Endodermal cell (in vitro differentiated cells): ENCODE measurements at places on chromosomes 3 and 15. TPM values are rescaled to one million over a fixed set of nuclear protein-coding genes. Genes with fewer than 3 reads are reported as not detected.

- H3K27me3 ChIP-seq = no peaks in the 10 kb centered on the region
- H3K4me3 ChIP-seq = no peak overlapping the region
- no peaks in the 10 kb centered on the region for H3K4me1 ChIP-seq
- H3K36me3 ChIP-seq = no peaks in the 10 kb centered on the region
- DNase-seq = no peak
Observed at GRCh38 chr3:174331095-174331800, 527.9 kb upstream of the NAALADL2 start.

DNA sequence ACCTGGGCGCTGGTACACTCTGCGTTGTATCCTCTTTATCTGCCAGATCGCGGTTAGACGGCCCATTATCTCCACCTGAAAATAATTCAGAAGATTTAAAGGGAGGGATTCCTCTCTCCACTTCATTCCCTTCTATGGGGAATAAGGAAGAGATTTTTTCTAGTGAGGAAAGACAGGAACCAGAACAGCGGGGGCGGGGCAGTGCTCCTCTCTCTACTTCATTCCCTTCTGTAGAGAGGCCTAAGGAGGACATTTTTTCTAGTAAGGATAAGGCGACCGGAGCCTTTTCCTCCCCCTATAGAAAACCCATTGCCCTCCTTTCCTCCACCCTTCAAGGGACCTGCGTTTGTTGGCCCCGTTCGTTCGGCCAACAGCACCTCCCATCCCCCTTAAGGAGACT, 8.3 kb upstream of the LIPH start:
- no peak overlapping the region for H3K27ac ChIP-seq
- no peaks in the 10 kb centered on the region for H3K36me3 ChIP-seq
- no peak overlapping the region for H3K4me3 ChIP-seq
- DNase-seq = no peak
- no peaks in the 10 kb centered on the region for H3K27me3 ChIP-seq
- H3K4me1 ChIP-seq = no peaks in the 10 kb centered on the region

DNA sequence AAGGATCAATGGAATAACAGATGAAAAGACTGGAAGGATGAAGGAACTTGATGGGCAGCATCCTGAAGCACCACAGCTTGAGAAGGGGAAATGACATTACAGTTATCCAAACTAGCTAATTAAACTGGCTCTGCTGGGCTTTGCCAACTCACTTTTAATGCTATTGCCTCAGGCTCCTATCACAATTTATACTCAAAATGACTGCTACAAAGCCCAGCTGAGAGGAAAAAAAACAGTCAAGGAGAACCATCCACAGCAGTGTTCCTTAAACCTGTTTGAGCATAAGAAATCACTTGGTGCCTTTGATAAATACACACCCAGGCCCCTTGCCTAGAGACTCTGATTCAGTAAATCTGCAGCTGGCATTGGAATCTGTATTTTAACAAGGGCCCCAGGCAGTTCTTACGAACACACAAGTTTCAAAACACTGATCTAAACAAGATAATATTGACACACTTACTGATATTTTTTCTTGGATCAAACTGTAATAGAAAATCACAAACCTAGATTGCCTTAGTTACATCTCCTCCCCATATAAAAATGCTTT, 85.8 kb downstream of the MB21D2 start:
- H3K36me3 ChIP-seq = no peaks in the 10 kb centered on the region
- no peak overlapping the region for H3K27ac ChIP-seq
- no peaks in the 10 kb centered on the region for H3K27me3 ChIP-seq
- H3K4me3 ChIP-seq = no peak overlapping the region
- no peaks in the 10 kb centered on the region for H3K4me1 ChIP-seq
- no peak for DNase-seq

DNA sequence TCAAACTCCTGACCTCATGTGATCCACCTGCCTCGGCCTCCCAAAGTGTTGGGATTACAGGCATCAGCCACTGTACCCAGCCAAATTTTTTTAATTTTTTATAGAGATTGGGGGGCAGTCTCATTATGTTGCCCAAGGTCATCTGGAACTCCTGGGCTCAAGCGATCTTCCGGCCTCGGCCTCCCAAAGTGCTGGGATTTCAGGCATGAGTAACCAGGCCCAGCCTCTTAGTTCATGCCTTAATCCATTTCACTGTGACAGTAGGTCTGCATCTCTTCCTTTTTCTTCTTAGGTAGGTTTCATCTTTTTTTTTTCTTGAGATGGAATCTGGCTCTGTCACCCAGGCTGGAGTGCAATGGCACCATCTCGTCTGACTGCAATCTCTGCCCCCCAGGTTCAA, 37.3 kb upstream of the PPP4R2 start:
- no peak overlapping the region for H3K4me3 ChIP-seq
- DNase-seq = no peak
- H3K27me3 ChIP-seq = no peaks in the 10 kb centered on the region
- H3K27ac ChIP-seq = no peak overlapping the region
- no peaks in the 10 kb centered on the region for H3K36me3 ChIP-seq
- peaks cover 20% of the 10 kb centered on the region for H3K4me1 ChIP-seq

DNA sequence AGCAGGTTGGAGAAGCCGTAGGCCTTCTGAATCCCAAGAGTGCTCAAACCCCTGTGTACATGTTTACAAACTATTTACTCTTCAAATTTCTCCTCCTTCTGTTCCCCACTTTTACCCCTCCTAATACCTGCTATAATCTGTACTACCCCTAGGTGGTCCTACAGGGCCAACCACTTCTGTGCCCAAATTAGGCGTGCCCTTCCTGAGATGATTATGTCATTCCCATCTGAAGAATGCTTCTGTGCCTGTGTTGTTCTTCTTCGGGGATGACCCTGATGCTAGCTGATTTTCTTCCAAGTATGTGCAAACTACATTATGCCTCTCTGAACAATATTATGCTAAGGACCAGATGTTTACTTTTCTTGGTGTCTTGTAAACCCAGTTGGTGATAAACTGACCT, 20.5 kb downstream of the RBP2 start:
- no peaks in the 10 kb centered on the region for H3K27me3 ChIP-seq
- H3K36me3 ChIP-seq = no peaks in the 10 kb centered on the region
- no peak for DNase-seq
- no peak overlapping the region for H3K27ac ChIP-seq
- no peak overlapping the region for H3K4me3 ChIP-seq

- no peaks in the 10 kb centered on the region for H3K4me1 ChIP-seq
- H3K27me3 ChIP-seq = no peaks in the 10 kb centered on the region
- H3K36me3 ChIP-seq = no peaks in the 10 kb centered on the region
- H3K4me3 ChIP-seq = no peak overlapping the region
Observed at GRCh38 chr3:177813322-177813721, 616.0 kb upstream of the TBL1XR1 start.

The ZNF860 gene
- total RNA-seq = 0.49 to 0.94 TPM (median 0.59 TPM) in 3 replicates

The DGKG gene
- 0.70 and 0.86 TPM in 2 replicates for total RNA-seq

The HESX1 gene
- total RNA-seq = 3.8 to 10.6 TPM (median 5.4 TPM) in 3 replicates

The AGTR1 gene
- 0.15 and 0.25 TPM in 2 replicates for total RNA-seq

The GRAMD2A gene
- total RNA-seq = 1.7 and 2.0 TPM in 2 replicates

The ZIC1 gene
- total RNA-seq = 1.1 to 1.2 TPM in 2 of 3 replicates, not detected in the other

The VPS8 gene
- 58.8 to 72.9 TPM (median 70.0 TPM) in 3 replicates for total RNA-seq

The GOLGA6D gene
- total RNA-seq = 0.21 to 0.24 TPM in 2 of 3 replicates, not detected in the other

The POPDC2 gene
- 1.1 and 1.6 TPM in 2 replicates for total RNA-seq

The CHRFAM7A gene
- 1.7 to 2.6 TPM (median 1.9 TPM) in 3 replicates for total RNA-seq

The ARPIN gene
- 8.2 to 11.2 TPM (median 8.9 TPM) in 3 replicates for total RNA-seq

The STAC gene
- 0.59 to 0.80 TPM (median 0.61 TPM) in 3 replicates for total RNA-seq
